ENCODE measurements at places on chromosomes 5 and 9.

GRCh38 chr5:50646591-50646990 lies 19.8 kb upstream of the PARP8 start:
- no peak for DNase-seq

- DNase-seq = no peak
Measured at GRCh38 chr5:137610598-137610997, 111.5 kb upstream of the SPOCK1 start.

GRCh38 chr5:60349891-60350415 lies 350.0 kb downstream of the DEPDC1B start:
- no peak for DNase-seq

DNA sequence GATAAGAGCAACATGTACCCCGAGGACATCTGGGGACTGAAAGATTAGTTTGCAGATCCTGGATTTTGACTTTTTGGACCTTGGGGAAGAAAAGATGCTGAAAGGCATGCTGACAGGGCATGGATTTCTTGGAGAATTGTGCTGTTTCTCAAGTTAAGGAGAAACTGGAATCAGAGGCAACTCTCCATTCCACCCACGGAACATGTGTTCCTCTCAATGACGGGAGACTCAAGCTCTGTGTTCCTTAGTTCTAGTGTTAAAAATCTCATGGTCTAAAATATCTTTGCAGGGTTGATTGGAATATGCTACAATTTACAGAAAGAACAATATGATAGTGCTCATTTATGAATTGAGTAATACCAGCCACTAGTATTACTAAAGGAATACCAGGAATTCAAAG lies 34.4 kb upstream of the CDH12 start:
- DNase-seq = no peak

DNA sequence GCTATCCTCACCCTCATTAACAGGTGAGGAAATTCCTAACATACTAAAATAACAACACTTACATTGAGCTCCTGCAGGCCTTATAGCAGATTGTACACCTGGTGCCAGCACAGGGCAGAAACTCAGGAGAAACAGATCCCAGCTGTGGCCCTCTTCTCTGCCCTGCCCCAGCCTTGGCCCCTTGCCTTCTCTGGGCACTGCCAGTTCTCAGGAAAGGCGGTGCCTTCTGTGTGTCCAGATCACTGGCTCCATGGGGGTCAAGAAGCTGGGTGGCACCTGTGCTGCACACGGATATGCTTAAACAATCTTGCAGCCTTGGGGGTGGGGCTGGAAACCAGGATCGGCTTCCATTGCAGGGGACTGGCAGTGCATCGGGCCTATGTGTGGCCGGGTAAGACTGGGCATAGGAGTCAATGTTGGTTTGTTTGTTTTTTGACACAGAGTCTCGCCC lies 19.3 kb downstream of the KYAT1 start:
- no peak for DNase-seq

- no peak for DNase-seq
Measured at GRCh38 chr9:90727488-90727887, 74.1 kb upstream of the SYK start.
